ENCODE measurements at places on chromosomes 7 and 10.

DNA sequence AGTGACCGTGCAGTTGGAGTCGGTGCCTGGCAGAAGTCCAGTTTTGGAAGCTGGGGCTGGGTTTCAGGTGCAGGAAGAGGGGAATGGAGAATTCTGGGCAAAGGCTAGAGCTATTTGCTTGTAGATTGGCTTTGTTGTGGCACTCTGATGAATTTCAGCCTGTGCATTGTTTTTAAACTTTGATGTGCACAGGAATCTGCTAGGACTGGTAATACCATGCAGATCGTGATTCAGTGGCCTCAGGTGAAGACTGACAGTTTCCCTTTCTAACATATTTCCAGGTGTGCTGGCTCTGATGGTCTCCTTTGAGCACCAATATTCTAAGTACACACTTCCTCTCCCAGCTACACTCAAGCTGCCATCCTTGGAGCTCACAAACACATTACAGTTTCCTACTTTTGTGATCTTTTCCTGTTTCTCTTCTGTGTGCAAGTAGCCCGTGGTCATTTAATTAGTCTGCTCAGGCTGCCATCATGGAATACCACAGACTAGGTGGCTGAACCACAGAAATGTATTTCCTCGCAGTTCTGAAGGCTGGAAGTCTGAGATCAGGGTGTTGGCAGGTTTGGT, 55.6 kb downstream of the NOC3L start:
- no peak for DNase-seq

GRCh38 chr10:130627346-130628045, 491.3 kb downstream of the GLRX3 start:
- no peak for DNase-seq

- no peak for DNase-seq
Observed at GRCh38 chr10:5668429-5668828, 2.0 kb upstream of the ASB13 start.

- no peak for DNase-seq
Observed at GRCh38 chr10:72063703-72064391, 24.5 kb downstream of the SPOCK2 start.

DNA sequence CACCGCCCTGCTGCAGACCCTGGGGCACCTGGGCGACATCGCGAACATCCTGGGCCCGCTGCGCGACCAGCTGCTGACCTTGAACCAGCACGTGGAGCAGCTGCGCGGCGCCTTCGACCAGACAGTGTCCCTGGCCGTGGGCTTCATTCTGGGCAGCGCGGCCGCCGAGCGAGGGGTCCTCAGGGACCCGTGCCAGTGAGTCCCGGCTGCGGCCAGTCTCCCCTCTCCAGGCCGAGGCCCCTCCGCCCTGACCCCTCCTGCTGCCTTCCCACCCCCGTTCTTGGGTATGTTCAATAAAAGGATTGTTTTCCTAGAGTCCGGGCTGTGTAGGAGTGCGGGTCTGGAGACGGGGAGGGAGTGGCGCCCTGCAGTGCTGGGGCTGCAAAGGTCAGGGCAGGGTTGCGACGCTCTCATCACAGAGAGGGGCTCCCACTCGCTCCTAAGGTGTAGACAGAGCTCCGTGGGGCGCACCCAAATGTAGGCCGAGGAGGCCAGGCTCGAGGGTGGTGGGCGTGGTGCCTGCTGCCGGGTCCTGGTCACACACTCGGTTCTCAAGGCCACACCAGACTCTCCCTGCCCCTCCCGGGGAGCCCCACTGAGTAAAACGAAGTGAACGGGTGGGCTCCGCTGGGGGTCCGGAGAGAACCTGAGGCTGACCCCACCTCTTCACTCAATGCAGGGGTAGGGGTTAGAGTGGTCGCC, 1.4 kb downstream of the UTF1 start:
- no peak for DNase-seq

DNA sequence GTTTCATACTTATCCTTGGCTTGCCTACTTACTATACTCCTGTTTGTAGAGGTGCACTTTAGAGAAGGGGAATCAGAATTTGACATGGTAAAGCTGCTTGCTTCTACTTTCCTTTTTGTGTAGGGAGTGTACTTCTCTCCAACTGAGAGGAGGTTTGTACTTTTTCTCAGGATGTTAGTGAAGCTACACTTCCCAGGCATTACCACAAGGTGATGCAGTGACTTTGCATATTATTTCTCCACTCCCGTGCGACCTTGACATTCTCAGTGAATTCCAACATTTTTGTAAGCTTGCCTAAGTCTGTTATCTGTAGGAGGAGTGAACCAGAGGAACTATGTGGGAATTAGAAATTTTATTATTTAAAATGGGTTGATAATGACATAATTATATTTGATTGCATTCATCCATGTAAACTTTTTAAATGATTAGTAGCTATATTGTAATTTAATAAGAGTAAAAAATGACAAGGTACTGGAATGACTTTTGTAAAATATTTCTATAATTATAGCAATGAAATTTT, 5.2 kb downstream of the TAX1BP1 start:
- DNase-seq = no peak

GRCh38 chr7:1062296-1063294, 18.2 kb downstream of the GPR146 start:
- no peak for DNase-seq

- DNase-seq = no peak
Observed at GRCh38 chr10:89216056-89216455, 8.9 kb upstream of the CH25H start.

DNA sequence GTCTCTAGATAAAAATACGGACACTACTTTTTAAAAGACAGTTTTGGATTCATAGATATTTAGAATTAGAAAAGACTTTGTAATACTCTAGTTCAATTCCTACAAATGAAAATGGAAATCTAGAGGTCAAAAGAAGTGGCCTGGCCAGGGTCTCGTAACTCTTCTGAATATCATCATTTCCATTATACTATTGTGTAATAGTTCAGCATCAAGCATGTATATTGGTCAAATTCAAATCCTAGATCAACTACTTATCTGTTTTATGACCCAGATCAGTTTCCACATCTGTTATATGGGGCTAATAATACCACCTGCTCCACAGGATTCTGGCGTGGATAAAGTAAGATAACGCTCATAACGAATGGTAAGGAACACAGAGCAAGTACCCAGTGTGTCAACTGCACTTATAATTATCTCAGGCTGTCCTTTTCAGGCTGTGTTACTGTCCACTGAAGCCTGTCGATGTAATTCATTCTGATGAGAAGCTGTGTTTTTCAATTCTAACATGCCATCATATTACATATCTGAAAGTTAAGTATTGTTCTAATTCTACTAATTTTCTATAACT, 54.3 kb downstream of the ARHGAP21 start:
- no peak for DNase-seq

- no peak for DNase-seq
Observed at GRCh38 chr7:90642978-90643377, 46.9 kb downstream of the CDK14 start.

- no peak for DNase-seq
Observed at GRCh38 chr7:122675621-122676020, 23.3 kb downstream of the RNF133 start.

DNA sequence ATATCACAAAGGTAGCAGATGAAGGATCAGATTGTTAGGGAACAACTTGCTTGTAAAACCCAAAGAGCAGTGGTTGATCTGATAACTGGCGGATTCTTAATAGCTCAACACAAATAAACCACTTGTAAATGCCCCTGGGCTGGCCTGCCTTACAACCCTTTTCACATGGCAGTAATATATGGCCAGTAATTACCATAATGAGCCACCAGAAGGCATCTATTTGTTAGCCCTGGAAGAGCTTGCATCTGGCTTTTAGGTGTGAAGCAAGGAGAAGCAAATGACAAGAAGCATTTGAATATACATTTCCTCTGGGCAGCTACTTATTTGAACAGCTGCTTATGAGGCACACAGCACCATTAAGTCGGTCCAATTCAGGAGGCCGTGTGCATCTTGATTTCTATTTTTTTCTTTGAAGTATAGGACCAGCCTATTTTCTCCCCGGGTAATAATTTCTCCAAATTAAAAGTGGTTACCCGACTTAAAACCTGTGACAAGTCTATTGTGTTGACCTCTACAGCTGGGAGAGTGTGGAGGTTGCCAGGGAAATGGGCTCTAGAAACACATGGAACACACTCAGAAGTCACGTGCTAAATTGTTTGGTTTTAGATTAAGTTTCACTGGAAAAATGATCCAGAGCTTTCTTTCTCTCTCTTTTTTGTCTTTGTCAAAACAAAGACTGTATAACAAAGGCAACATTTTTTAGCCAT, 113.4 kb downstream of the SEM1 start:
- no peak for DNase-seq

DNA sequence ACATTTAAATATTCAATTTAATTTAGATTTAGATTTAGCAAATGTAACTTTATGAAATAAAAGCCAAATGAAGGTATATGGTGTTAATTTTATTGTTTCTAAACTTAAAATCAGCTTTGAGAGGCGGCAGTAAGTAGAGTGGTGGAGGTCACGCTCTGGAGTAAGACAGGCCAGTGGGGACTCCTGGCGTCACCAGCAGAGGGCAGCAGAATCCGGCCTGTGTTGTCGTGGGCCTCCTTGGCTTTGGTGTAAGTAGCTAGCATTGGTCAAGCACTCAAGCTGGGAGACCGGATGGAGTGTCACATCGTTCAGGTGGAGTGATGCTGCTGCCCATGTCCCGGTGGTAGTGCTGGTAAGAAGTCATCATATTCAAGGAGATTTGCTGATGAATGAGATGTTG, 98.7 kb upstream of the DNAJB6 start:
- no peak for DNase-seq

- no peak for DNase-seq
Observed at GRCh38 chr10:51602326-51602725, 97.1 kb downstream of the CSTF2T start.

- DNase-seq = no peak
Observed at GRCh38 chr10:34719746-34720145, 95.3 kb downstream of the PARD3 start.

GRCh38 chr10:63409465-63410027, 56.2 kb downstream of the JMJD1C start:
- no peak for DNase-seq

- DNase-seq = peak; percentile 9
Observed at GRCh38 chr7:73885975-73886798, 25.2 kb downstream of the TMEM270 start.

DNA sequence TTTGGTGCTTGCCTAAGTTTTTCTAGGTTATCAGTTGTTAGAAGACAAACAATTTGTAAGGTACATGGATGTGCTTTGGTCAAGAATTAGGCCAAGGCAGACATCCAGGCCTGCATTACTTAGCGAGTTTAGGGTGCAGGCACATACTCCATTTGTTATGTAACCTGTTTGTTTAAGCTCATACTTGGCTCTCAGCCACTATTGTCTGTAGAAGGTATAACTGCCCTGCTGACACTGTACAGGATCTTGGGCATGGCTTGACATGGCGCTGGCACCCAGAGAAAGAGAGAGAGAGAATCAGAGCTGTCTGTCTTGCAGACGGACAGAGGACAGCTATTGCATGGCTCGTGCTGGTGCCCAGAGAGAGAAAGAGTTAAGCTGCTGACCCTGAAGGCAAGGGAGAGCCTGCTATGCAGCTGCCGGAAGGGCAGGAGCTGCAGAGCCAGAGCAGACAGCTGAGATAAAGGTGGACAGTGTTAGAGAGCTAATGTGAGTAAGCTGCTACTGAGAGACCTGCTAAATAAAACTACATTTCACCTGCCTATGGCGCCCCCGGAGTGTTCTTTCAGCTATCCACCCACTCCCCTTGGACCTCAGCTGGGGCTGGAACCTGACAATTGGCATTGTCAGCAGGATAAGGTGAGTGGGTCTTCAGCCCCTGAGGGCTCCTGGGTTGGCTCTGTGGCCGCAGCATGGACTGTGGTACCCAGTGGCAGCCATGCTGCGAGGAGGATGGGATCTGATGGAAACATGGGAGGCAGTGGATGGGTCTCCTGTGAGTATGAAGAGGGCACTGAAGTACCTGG, 120.9 kb upstream of the TMEM106B start:
- DNase-seq = no peak
